ENCODE measurements at places on chromosomes 3 and 15.

GRCh38 chr15:41967506-41968206 lies 4.7 kb downstream of the EHD4 start:
- DNase-seq: no peak

DNA sequence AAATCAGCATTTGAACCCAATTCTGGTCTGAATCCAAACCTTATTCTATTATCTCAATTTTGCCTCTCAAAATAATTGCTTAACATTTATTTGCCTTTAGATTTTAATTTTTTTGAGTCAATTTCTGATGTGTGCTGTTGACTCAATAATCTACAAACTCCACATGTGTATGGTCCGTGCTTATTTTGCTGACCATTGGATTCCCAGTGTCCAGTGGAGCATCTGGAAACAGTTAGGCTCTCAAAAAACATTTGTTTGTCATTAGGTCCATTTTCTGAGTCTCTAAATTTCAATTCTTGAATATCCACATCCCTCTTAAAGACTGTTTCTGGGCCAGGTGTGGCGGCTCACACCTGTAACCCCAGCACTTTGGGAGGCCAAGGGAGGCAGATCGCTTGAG lies 19.2 kb upstream of the MYZAP start:
- no peak for DNase-seq

DNA sequence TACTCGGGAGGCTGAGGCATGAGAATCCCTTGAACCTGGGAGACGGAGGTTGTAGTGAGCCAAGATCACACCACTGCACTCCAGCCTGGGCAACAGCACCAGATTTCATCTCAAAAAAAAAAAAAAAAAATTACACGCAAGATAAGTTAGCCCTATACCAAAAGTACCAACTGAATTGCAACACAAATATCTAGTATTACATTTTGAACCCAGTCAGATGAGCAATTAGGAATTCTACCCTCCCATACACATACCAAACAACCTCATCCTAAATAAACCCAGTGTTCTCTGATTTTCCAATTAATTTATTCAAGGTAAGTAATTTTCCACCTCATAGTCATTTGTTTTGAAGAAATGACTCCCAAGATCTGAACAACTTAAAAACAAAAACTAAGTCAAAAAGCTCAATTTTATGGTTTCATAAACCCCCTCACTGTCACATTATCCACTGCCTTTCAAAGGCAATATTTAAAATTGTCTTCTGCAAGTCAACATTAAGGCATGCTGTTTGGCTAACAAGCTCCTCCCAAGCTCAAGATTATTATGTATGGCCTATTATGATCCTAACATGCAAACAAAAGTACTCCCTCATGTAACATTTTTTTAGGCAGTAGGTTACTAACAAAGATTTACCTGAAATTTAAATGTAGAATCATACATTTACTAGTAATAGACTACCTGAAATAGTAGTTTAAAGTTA lies 4.5 kb downstream of the RAF1 start:
- no peak for DNase-seq

DNA sequence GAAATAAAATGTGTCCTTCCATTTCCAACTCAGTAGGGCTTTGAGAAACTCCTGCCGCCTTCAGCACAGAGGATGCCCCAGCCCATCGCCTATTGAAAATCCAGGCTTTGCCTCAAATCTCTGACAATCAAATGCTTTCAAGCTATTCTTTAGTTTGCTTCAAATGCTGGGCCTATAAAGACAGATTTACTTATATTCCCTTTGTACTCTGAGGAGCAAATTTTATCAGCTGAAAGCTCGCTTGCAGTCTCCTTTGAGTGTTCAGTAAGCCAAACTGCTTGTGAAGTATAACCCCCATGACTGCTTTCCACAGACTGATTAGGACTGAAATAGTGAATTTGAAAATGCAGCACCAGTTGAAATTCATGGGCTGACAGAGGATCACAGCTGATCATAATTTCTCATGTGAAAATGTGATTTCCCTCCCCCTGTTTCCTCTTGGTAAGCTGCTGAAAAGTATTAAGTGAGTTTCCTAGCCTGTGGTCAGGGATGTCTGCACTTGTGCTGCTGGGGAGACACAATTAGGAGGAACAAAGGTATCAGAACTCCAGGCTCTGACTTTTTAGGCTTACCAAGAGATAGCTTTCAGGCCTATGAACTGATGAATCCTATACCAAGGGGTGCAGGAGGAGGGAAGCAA lies 563.4 kb upstream of the TGFBR2 start:
- DNase-seq: no peak

GRCh38 chr15:60006203-60006862 lies 2.2 kb downstream of the FOXB1 start:
- no peak for DNase-seq

DNA sequence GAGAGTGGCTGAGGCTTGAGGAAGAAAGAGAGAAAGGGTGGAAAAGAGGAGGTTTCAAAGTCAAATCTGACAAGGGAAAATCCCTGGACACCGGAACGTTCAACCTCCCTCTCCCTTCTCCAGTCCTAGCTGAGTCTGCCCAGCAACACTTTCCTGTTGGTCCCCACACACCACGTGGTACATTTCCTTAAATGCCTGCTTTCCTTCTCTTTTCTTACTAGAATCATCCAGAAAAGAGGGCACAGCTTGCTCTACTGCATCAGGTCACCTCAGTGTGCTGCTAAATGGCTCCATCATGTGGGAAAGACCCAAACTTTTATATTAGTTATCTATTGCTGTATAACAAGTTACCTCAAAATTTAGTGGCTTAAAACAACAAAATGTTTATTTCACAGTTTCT lies 181.2 kb downstream of the NECTIN3 start:
- DNase-seq: no peak

DNA sequence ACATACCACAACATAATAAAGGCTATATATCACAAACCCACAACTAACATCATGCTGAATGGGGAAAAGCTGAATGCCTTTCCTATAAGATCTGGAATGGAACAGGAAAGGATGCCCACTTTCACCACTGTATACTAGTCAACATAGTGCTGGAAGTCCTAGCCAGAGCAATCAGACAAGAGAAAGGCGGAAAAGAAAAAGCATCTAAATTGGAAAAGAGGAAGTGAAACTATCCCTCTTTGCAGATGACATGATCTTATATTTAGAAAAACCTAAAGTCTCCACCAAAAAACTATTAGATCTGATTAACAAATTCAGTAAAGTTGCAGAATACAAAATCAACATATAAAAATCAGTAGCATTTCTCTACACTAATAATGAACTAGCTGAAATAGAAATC lies 14.6 kb upstream of the PIK3CA start:
- no peak for DNase-seq

- no peak for DNase-seq
Measured at GRCh38 chr3:182116386-182116785, 404.7 kb downstream of the SOX2 start.

- no peak for DNase-seq
Measured at GRCh38 chr3:171556148-171556547, 95.9 kb upstream of the TNIK start.

DNA sequence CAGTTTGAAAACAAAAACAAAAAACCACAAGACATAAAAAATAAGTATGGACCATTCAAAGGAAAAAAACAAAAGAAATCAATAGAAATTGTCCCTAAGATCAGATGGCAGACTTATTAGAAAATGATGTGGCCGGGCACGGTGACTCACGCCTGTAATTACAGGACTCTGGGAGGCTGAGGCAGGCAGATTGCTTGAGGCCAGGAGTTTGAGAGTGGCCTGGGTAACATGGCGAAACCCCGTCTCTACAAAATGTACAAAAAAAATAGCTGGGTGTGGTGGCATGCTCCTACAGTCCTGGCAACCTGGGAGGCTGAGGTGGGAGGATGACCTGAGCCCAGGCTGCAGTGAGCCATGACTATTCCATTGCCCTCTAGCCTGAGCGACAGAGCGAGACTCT lies 16.6 kb downstream of the SPCS1 start:
- DNase-seq: no peak

GRCh38 chr3:141876891-141877621 lies 613 bp downstream of the ATP1B3 start:
- DNase-seq: peak; percentile 37

GRCh38 chr3:42667523-42668412 lies 14.3 kb downstream of the ZBTB47 start:
- peak; percentile 6 for DNase-seq

GRCh38 chr3:6120786-6121185 lies 740.1 kb upstream of the GRM7 start:
- DNase-seq: no peak

DNA sequence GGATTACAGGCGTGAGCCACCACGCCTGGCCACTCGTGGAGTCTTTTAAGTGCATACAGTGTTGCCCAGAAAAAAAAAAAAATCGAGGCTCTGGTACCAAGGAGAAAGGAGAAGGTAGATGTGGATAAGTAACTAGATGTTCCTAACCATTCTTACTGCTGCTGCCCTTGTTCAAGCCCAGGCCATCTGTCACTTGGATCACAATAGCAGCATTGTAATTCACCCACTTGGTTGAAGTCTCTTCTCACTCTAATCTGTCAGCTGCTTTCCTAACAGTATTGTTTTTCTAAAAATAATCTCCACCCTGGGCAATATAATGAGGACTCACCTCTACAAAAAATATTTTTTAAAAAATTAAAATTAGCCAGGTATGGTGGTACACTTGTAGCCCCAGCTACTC lies 58.0 kb upstream of the CRTC3 start:
- no peak for DNase-seq

- DNase-seq: no peak
Measured at GRCh38 chr3:50369012-50369670, 9.8 kb upstream of the TMEM115 start.
